ENCODE measurements at places on chromosomes 7 and 10.
A peak's percentile ranks its signal among the peaks of the same experiment; 100 is the strongest.

GRCh38 chr10:71547876-71548846, 151.4 kb downstream of the CDH23 start:
- DNase-seq = peak; percentile 62

DNA sequence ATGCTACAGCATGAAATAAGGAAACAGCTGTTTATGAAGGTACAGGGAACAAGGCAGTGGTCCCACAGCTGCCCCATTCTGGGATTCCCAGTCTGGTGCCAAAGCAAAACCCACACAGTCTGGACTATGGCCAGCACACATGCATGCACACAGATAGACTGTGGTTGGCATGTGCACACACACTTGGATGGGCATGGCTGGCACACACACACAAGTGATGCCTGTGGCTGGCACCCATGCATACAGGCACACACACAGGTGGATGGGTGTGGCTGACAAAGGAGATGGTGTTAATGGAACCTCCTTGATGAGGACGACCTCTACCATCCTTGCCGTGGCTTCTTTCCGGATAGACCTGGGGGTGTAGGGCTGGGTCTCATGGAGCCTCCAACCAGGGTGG, 114.0 kb upstream of the LYZL2 start:
- DNase-seq = no peak

GRCh38 chr7:106731187-106731586, 70.2 kb upstream of the CCDC71L start:
- DNase-seq = peak; percentile 76

DNA sequence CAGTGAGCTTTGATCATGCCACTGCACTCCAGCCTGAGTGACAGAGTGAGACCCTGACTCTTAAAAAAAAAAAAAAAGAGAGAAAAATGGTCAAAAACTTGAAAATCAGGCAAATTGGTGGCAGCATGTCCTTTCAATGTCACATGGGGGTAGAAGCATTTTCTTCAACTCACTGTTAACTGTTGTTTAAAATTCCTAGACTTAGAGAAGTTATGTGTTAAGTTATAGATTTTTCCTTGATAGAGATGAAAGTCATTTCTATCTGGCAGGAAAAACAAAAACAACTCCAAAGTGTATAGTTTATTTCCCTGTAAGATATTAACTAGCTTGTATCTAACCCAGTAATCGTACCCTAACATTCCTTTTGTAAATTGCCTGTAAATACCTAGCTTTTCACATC, 26.8 kb downstream of the LYZL2 start:
- DNase-seq = no peak

- DNase-seq = no peak
These were observed 391 bp downstream of the ANKRD61 start for GRCh38 chr7:6031567-6031966.

DNA sequence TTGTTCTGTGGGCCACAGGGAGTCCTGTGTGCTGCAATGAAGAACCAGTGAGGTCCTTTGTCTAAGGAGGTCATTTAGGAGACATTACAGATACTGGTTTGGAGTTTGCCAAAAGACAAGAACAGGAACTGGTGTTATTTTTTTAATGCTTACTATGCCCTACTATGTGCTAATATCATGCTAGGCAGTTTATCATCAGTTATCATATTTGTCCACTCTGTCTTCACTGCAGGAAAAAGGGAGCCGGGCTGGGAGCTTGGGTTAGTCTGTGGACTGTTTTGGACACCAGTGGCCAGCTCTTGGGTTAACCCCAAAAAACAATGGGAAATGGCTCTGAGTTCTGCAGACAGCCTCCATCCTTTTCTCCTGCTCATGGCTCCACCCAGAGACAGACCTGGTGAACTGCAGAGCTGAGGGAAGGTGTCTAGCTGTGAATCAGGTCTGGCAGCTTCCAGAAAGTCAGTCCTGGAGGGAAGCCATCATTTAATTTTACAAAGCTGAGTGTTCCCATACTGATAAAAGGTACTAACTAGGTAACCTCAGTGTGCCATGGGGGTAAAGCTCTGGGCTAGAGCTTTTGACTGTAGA, 101.2 kb upstream of the ZNF746 start:
- no peak for DNase-seq

- no peak for DNase-seq
These were observed 182.8 kb downstream of the PKD1L1 start for GRCh38 chr7:47765373-47765979.

- DNase-seq = no peak
These were observed 92.4 kb upstream of the ADAM12 start for GRCh38 chr10:126480648-126481047.

DNA sequence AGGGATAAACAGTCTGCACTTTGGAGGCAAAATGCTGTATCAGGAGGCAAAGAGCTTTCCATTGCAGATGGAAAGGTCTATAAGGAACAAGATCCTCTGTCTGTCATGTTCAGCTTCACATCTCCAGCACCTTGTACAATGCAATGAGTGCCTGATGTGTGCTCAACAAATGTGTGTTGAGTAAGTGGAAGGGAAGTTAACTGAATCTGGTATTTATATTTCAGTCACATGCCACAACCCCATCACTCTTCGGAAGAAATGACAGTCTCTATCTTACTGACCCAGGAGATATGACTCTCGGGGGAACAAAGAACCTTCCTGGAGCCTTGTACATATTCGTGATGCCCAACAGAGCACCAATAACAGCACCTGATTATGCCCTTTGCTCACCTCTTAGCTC, 20.0 kb upstream of the DNAJC1 start:
- no peak for DNase-seq

DNA sequence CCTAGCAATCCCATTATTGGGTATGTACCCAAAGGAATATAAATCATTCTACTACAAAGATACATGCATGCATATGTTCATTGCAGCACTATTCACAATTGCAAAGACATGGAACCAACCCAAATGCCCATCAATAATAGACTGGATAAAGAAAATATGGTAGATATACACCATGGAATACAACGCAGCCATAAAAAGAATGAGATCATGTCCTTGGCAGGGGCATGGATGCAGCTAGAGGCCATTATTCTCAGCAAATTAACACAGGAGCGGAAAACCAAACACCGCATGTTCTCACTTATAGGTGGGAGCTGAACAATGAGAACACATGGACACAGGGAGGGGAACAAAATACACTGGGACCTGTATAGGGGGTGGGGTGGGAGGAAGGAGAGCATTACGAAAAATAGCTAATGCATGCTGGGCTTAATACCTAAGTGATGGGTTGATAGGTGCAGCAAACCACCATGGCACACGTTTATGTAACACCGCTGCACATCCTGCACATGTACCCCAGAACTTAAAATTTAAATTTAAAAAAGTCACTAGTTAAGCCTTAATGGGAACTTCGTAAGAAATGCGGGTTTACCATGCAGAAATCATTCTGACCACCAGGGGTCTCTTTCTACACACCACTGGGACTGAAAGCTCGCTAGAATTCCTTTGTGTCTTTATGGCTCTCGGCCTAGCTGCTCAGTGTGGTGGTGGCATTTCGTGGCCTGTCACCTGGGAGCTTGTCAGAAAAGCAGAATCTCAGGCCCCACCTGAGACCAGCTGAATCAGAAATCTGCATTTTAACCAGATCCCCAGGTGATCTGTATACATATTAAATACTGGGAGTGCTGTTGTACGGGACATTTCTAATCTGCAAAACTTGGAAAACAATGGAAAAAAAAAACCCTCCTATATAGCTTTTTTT, 9.5 kb downstream of the ANKRD1 start:
- peak; percentile 80 for DNase-seq

DNA sequence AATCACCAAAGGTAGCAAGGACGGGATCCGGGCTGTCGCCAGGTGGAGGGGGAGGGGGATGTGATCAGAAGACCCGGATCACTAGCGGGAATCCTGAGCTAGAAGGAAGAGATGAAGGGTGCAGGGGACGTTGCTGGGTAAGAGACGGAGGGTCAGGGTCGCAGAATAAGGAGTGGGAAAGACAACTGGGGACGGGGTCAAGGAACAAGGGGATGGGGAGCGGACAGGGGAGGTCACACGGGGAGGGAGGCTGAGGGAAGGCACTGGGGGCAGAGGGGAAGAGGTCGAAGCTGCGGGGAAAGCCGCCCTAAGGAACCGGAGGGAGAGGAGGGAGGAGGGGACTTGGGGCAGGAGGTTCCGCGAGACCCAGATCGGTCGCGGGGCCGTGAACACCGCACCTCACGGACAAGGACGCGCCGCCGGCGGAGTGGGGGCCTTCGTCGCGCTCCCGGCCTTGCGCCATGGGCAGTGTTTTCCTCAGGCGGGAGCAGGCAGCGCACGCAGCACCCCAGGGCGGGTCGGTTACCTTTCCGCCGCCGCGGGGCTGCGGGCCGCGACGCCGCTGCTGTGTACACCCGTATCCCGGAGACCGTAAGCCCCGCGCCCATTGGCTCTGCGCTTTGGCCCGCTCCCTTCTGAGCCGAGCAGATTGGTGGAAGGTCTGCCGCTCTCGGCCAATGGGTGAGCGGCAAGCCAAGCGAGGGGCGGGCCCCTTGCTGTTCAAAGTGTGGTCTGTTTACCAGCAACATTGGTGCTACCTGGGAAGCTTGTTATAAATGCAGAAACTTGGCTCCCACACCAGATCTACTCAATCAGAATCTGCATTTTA, at the start of gene CFAP43:
CFAP43 (minus strand) TSS at position 581 of the 829 bp plus-strand sequence; CDS start at position 463, 118 bp downstream.
- DNase-seq = peak; percentile 98

DNA sequence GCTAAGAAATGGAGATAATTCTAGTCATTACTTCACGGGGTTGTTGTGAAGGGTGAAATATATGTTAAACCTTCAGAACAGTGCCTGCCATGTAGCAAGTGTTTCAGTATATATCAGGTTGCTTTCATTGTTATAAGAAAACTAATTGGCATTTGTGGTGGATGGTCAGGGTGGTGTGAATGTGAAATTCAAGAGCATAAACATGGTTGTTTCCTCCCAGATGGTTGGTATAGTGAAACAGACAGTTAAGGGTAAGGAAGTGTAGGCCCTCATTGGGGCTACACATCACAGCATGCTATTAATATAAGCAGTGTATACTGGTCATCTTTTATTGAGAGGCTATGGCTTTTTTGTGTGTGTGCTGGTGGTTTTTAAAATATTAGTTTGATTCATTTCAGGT, 171.6 kb downstream of the AUTS2 start:
- DNase-seq = no peak

- no peak for DNase-seq
These were observed 132.1 kb upstream of the CDK6 start for GRCh38 chr7:92968502-92968901.

DNA sequence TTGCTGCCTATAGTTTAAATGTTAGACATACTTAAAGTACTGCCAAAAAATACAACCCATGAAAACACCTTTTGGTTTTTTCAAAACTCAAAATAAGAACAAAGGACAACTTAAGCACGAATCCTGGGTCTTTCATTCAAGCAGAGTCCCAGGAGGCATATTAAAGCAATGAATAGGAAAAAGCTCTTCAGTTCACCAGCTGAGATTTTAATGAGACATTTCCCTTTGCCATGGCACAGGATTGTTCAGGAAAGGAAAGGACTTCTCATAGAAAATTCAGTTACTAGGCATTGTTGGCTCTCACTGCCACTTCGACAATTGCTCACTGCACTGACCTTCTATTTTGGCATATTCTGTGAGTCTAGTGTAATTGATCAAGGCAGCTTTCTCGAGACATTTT, 133.5 kb upstream of the FEZF1 start:
- DNase-seq = no peak

DNA sequence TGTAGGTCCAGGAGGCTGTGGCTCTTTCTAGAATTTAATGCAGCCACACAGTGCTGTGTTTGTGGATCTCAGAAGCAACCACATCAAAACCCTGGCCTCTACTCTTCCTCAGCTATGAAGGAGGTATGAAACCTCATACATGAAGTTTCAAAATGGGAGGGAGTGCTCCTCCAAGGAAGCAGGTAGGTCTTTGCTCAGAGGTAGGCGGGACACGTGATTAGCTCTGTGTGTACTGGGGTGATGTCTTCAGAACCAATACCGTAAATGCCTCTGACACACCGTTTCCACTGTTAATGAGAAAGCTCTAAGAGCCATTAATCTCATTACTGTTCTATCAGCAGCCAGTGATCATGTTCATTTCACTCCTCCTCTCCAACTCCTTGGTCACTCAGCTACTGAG, 126.1 kb downstream of the PLXNA4 start:
- DNase-seq = no peak

- peak; percentile 32 for DNase-seq
These were observed 37.2 kb downstream of the CYCS start for GRCh38 chr7:25087855-25088254.

GRCh38 chr7:27944643-27945042, 204.7 kb downstream of the TAX1BP1 start:
- no peak for DNase-seq

DNA sequence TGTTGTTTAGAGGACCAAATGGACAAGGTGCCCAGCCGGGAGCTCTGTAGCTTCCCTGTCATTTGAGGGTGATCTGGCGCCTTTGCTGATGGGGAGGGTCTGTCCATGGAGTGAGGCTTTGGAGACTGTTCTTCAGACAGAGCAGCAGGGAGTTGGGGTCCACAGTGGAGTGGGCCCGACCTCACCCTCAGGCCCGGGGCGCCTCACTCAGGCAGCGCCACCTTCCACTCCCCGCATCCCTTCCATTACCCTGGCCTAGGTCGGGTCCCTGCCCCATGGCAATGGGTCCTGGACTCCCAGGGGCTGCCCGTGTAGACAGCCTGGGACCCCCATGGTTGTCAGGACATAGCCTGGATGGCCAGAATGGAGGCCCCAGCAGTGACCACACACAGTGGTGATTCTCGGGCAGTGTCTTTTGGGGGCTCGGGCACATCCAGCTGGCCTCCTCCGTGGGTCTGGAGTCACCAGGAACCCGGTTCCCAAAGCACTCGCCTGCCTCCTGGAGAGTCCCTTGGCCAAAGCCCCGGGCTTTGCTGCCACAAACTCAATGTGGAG, 38.5 kb downstream of the TCERG1L start:
- DNase-seq = no peak

GRCh38 chr7:50682079-50682478, 100.6 kb downstream of the GRB10 start:
- DNase-seq = no peak

DNA sequence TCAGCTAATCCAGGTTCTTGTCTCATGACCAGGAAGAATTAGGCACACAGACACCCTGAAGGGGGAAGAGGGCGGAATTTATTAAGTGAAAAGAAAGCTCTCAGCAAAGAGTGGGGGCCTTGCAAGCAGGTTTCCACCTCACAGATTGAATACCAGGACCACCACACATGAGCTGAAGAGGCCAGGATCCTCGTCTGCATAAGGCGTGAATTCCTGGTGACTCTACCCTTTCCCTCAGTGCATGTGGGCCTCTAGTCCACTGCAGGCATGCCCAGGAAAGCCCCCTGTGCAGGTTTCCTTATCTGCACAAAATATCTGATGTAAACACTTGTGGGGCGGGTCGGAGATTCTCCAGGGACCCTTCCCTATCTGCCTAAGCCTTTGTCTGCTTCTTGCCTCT, 782.1 kb upstream of the LRRN3 start:
- DNase-seq = no peak

GRCh38 chr7:100567751-100568175, 5.9 kb downstream of the SAP25 start:
- no peak for DNase-seq

DNA sequence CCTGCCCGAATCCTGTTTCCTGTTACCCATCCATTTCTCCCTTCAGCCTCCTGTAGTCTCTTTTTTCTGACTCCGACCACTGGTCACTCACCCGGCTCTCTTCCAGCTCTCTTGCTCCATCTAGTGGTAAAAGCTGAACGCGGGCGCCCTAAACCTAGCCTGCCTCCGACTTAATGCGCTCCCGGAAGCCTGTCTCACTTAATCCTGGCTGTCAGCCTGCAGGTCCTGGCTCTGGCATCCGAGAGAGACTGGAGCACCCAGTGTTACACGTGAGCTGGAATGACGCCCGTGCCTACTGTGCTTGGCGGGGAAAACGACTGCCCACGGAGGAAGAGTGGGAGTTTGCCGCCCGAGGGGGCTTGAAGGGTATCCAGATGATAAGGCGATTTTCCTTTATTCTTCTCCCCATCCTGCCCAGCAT, 10.3 kb downstream of the SUMF2 start:
- peak; percentile 88 for DNase-seq
